Inflammatory macrophage treated with lipopolysaccharide for 1 hour (primary cell): ENCODE measurements at places on chromosomes 1 and 21.

GRCh38 chr1:153922076-153922971 is 448 bp downstream of the GATAD2B start:
- no peak for DNase-seq

- DNase-seq = peak; percentile 87
Measured at GRCh38 chr1:62356257-62356835, 37.1 kb upstream of the KANK4 start.

- DNase-seq = peak; percentile 35
Measured at GRCh38 chr1:203320591-203321272, 15.4 kb downstream of the BTG2 start.

DNA sequence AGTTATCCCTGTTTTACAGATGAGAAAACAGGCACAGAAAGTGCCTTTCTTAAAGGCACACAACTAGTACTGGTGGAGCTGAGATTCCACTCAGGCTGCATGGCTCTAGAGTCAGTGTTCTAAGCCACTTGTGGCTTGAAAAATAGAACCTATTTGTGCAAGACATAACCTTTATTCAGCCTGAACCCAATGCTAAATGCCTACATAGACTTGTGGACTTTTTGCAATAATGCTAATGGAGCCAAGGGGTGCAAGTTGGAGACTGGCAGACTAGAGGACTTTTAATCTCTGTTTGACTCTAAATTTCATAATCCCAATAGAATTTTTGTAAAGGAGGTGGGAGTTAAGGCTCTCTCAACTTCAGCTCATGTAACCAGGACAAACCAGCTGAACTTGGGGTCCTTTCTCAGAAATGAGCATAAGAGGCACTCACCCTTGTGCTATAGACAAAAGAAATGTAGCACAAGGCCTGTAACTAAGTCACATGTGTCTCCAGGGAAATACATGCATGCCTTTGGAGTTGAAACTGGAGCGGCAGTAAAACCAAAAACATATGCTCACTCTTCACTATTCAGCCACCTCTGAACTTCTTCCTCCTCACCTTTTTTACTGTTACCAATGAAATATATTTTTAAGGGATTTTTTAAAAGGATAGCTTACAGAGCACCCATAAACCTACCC is 43.0 kb upstream of the AK4 start:
- no peak for DNase-seq

DNA sequence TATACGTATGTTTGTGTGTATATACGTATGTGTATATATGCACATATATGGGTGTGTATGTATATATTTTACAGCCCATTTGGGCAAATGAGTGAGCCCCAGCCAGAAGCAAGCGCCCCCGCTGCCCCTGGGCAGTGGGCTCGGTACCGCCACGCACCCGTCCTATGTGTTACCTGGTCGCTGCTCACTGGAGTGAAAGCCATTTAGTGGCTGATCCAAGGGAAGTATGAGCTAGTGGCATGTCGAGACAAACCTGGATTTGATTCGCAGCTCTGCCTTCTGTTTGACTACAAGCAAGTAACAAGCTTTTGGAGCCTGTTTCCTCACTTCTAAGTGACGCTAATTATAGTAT is 35.8 kb upstream of the JAK1 start:
- no peak for DNase-seq
